ENCODE measurements at places on chromosomes 16 and 17.

DNA sequence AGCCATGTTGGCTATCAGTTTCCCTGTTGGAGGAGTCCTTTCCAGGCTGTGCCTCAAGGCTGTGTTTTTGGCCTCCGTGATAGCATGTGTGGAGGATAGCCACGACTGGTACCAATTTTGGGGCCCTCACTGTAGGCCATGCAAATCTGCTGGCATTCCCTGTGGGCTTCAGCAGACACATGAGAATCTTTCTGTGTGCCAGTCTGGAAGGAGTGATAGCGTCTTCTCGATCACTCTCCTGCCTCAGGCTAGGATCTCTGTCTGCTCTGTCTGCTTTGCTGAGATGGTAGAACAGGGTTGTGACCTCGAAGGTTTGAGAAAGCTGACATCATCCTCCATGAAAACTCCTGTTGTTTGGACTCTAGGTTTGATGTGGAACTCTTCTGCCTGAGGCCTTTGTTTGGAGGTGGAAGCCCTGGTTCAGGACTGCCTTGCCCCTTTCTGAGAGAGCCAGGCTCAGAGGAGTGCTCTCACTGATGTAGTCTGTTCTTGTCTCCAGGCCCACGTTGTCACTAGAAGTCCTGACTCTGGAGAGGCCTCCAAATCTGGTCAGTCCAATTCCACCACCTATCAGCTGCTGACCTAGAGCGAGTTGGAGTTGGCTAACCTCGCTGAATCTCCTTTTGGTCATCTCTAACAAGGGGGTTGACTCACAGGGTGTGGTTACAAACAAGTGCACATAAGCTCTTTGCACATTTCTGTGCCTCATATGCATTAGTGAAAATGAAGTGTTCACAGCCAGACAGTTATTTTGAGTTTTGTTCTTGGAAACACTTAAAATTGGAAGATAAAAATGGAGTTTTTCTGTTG lies 12.1 kb upstream of the EDC4 start:
- DNase-seq, result no peak

GRCh38 chr16:84775262-84775810 lies 44.4 kb upstream of the CRISPLD2 start:
- no peak for DNase-seq

DNA sequence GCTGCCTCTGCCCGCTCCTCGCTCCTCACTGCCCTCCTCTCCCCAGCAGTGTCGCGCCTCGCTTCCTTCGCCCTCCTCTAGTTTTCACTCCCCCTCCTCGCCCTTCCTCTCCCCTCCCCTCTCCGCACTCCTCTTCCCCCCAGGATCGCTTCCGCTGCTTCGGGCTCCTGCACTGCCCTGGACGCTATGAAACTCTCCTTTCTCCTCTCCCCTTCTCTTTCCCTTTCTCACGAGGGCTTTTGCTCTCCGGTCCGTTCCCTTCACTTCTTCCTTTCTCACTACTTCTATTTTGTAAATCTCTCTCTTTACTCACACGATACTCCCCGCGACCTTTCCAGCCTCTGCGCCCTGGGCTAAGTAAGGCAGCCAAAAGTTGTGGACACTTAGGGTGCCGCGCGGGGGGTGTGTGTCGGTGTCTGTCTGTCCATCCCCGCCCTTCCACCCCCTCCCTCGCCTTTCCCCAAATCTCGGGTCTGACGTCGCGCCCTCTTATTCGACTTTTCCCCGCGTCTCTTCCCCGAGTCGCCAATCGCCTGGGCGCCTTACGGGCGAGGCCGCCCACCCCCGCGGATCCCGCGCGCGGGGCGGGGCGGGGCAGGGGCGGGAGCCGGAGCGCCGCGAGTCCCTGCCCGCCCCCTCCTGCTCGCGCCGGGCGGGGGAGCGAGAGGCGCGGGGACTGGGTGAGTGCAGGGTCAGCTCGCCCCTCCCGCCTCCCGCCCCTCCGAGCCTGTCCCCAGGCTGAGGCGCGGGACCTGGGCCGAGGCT lies at the start of gene IRX3:
IRX3 (minus strand) TSS at position 422 of the 765 bp plus-strand sequence. CDS start 737 bp downstream, outside the sequence.
- no peak for DNase-seq

DNA sequence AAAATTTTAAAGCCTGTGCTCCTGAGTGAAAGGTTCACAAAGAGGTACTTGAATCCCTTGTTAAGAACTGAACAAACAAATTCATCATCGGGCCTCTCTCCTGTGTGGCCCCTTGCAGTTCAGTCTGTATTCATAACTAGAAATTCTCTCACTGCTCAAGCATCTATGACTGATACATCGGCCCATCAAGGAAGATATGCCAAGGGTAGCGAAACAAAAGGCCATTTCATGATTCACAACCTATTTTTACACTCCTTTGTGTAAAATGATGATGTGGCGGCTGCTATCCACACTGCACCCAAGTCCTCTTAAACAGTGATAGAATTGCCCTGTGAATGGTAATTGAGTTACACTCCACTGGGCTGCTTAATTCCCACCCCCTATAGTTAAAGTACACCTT lies 204.6 kb downstream of the STX8 start:
- no peak for DNase-seq

GRCh38 chr17:77693776-77694175 lies 264.7 kb upstream of the TNRC6C start:
- DNase-seq, result no peak

GRCh38 chr17:58005728-58006559 lies 1.1 kb downstream of the SRSF1 start:
- no peak for DNase-seq

GRCh38 chr16:61024180-61024900 lies 1011.9 kb downstream of the CDH8 start:
- DNase-seq, result no peak

- no peak for DNase-seq
Observed at GRCh38 chr17:83131401-83132011, 52.1 kb downstream of the METRNL start.

DNA sequence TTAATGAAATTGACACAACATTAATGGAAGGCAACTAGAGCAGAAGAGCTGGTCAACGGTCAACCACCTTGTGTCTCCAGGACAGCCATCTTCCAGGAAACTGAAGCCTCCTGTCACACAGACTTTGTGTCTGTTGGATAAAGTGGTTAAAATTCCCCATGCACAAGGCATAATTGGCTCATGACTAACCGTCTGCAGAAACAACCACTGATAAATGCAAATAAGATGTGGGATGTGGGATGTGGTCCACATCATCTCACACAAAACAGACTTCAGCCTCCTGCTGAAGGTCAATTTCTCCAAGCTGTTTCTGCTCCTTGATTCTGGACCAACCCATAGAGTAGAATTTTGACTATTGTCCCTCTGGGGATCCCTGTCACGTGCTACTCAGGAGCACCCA lies 26.9 kb upstream of the XYLT1 start:
- no peak for DNase-seq

DNA sequence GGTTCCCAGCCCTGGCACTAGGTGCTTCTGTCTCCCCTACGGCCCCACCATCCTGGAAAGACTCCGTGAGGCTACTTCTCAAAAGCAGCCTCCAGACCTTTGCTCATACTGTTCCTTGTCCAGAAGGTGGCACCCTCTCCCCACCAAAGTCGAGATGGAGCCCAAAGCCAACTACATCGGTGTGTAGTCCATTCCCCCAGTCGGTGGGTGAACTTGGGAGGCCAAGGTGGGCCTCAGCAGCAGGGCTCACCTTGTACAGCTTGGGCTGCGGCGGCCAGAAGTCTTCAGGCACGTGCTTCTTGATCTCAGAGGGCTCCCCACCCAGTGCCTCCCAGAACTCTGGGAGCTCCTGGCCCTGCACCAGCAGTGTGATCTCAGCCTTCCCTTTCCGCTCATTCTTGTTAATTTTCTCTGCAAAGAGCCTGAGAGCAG lies 10.2 kb downstream of the FLII start:
- peak; percentile 99 for DNase-seq

GRCh38 chr17:78092794-78093324 lies 35.7 kb downstream of the TMC6 start:
- no peak for DNase-seq

GRCh38 chr17:45677770-45678169 lies 106.3 kb upstream of the CRHR1 start:
- no peak for DNase-seq

DNA sequence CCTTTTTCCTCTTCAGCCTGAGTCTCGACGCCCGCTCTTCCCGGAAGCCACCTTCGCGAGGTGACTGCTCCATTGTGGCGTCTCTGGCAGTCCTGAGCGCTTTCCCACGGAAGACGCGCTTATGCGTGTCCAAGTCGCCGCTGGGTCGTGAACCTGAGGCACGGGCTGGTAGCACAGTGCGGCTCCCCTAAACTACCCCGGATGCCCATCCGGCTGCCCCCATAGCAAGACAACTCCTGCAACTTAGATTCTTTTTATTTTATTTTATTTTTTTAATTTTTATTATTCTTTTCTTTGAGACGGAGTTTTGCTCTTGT lies 2.1 kb upstream of the ESRP2 start:
- DNase-seq, result no peak

- DNase-seq, result no peak
Observed at GRCh38 chr17:68611353-68612208, 10.4 kb upstream of the FAM20A start.

DNA sequence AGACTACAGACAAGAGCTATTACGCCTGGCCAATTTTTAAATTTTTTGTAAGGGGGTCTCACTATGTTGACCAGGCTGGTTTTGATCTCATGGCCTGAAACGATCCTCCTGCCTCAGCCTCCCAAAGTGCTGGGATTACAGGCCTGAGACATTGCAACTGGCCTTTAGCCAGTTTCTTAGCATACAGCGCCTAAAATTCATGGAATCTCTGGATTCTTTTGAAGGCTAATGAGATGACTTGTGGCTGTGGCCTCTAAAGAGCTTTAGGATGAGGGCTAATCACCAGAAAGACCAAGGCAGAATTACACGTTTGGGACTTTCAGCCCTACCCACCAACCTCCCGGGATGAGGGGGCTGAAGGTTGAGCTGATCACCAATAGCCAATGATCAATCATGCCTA lies 34.6 kb downstream of the AKAP10 start:
- no peak for DNase-seq

- DNase-seq, result no peak
Observed at GRCh38 chr17:74156878-74157277, 46.6 kb upstream of the RPL38 start.

DNA sequence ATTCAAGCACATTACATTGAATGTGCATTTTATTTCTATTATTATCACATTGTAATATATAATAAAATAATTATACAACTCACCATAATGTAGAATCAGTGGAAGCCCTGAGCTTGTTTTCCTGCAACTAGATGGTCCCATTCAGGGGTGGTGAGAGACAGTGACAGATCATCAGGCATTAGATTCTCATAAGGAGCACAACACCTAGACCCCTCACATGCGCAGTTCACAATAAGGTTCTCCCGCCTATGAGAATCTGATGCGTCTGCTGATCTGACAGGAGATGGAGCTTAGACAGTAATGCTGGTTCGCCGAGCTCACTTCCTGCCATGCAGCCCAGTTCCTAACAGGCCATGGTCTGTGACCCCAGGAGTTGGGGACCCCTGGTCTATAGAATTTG lies 96.7 kb upstream of the RBBP6 start:
- DNase-seq, result no peak

- no peak for DNase-seq
Observed at GRCh38 chr17:13728781-13729180, 127.1 kb upstream of the HS3ST3A1 start.

DNA sequence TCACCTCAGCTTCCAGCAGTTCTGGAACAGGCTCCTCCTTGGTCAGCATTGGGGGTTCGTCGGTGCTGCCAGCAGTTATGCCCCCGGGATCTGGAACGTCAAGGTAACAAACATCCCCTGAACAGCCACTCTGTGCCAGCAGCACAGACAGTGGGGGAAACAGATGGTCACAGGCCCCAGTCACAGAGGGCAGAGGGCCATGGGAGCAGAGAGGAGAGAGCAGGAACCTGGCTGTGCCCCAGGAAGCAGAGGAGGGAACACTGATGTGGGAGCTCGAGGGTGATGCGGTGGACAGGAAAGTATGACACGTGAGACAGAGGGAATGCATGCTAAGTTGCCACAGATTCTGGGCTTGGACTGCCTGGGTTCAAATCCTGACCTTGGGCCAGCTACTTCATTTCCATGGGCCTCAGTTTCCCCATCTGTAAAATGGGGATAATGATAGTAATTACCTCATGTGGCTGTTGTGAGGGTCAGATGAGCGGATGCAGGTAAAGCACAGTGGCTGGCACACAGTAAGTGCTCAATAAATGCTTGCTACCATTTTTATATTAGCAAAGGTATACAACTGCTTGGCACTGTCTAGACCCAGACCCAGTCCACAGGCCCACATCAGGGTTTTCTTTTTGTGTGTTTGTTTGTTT lies 4.9 kb downstream of the BCL7C start:
- DNase-seq, result no peak

GRCh38 chr17:79561486-79562133 lies 49.2 kb downstream of the RBFOX3 start:
- DNase-seq, result no peak

DNA sequence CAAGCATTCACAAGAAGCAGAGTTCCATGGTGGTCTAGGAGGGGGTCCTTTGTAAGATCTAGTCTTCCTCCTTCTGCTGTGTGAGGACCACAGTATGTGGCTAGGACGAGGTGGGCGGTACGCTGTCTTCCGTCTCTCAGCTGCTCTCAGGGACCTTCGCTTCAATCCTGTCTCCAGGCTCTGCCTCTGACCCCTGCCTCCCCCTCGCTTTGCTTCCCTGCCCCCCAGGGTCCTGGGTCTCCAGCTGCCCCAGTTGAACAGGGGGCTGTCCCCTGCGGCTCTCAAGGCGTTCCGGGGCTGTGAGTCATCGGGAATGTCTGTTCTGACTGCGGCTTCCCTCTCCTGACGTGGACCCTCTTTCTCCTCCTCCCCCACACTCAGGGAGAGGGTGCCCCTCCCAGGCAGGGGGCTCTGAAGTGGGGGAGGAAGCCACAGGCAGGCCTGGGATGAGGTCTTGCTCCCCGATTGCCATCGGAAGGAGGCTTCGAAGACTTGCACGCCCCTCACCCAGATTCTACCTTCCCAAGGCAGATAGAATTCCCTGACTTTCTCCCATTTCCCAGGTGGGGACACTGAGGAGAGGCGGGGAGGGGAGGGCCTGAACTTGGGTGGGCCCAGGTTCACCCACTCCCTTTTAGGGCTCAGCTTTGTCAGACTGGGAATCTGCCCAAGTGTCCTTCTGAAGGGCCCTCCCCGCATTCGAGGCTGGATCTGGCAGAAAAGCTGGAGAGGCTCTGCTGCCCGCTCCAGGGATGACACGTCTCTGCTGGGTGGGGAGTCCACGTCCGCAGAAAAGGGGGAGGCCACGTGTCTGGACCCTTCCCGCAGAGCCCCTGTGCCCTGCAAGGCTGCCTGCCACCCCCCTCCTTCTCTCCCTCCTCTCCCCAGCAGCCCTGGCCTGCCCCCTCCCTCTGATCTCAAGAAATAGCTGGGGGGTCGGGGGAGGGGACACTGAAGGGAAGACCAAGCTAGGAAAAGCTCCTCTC lies 9.1 kb upstream of the COL1A1 start:
- no peak for DNase-seq

DNA sequence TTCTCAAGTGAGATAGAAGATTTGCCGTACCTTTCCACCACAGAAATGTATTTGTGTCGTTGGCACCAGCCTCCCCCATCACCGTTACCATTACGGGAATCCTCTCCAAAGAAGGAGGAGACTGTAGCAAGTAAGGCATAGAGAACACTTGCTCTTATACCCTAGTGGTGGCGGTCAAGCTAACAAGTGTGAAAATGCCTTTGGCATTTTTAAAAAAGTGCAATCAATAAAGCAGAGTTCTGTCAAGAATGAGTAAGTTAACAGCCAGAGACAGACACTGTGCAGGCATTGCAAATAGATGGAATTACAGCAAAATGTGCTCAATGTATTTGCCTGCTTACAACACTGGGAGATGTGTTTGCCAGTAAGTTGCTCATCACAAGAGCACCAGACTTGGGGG lies 7.7 kb downstream of the MSL1 start:
- no peak for DNase-seq

GRCh38 chr17:77237232-77238008 lies 96.7 kb downstream of the SEC14L1 start:
- DNase-seq, result no peak
